ENCODE measurements at places on chromosomes 1 and 21.
A peak's percentile ranks its signal among the peaks of the same experiment; 100 is the strongest.

GRCh38 chr1:66540434-66541032 lies 6.6 kb downstream of the SGIP1 start:
- DNase-seq = no peak

GRCh38 chr1:94270801-94271203 lies 33.4 kb upstream of the ARHGAP29 start:
- no peak for DNase-seq

GRCh38 chr1:202106340-202107254 lies 16.1 kb upstream of the GPR37L1 start:
- DNase-seq = no peak

- DNase-seq = no peak
Measured at GRCh38 chr1:172936088-172936645, 114.6 kb downstream of the TNFSF18 start.

DNA sequence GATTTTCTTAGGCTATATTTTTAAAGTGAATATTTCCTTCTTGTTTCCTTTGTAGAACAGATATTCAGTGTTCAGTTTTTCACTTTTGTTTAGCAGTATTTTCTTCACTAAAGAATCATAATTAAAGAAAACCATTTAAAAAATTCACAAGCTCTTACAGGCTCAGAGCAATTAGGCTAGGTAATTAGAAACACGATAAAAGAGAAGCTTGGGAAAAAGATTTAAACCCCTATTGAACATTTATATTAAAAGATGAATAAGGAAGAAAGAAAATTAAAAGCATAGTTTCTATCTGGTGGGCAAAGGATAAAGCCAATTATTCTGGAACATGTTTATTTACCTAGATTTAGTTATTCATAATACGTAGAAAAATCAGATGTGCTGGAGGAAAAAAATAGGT lies 942.6 kb downstream of the PLA2G4A start:
- DNase-seq = no peak

DNA sequence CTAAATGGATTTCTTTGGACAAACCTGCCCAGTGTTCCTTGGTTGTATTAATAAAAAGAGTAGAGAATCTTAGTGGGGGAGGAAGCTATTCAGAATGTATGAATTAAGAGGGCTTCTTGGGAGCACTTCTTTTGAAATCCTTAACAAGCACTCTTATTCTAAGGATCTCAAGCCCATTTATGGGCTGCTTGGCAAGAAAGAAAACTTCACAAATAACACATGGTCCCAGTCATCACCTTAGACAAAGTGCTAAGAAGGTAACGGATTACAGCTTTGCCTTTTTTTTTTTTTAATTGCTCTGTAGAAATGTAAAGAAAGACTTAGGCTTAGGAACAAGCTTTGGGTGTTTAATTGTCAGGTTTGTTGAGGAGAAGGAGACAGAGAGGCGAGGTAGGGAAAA lies 76.6 kb upstream of the IPO9 start:
- no peak for DNase-seq

DNA sequence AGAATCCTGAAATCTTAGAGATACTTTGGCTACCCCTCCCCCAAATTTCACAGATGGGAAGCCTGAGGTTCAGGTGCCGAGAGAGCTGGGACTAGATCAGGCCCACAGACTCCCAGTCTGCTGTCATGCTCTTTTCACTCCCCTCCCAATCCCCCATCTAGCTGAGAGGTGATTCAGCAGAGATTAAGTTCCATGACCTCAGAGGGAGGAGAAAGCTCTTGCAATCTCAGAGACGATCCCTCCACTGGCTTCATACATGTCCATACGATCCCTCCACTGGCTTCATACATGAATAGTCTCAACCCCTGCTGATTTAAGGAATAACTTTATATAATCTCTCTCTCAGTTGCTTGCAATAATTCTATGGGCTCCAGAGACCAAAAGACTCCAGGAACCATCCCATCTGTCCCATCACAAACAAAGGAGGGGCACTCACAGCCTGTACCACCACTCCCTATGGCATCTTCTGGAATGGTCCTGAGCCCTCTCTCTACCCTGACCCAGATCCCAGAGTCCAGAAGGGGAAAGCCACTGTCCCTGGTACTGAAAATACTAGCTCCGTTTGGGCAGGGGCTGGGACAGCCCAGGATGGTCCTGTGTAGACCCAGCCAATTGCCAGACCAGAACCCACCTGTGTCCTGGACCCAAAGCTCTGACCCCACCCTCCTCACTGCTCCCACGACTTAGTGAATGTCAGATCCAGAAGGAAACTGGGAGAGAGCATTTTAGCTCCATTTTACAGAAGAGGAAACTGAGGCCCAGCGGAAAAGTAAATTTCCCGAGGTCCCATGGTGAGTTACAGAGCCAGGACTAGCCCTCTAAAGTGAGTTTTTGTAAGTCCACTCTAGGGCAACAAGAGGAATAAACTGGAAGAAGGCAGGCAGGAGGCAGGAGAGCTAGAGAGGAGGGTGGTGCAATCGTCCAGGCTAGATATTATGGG lies 27.1 kb downstream of the RIMS3 start:
- no peak for DNase-seq

DNA sequence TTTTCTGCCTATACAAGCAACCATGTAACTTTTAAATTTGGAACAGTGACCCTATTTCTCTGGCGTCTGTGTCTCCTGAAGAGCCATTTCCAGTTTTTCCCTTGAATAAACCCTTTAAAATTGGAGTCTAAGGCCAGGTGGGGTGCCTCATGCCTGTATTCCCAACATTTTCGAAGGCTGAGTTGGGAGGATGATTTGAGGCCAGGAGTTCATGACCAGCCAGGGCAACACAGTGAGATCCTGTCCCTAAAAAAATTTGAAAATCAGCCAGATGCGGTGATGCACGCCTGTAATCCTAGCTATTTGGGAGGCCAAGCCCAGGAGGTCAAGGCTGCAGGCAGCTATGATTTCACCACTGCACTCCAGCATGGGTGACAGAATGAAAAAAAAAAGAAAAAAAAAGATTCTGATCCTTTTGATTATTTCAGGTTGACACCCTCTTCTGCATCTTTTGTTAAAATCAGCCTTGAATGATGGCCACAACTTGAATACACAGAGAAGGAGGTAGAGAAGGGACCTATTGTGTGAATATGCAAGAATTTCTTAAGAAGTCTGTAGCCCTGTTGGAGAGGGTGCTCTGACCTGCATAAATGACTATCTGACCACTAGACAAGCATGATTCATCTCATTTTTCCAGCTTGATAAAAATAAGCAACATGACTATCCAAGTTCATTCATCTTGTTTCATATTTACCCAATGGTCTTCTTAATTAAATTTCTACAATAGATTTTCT lies 40.2 kb upstream of the PARP1 start:
- no peak for DNase-seq

GRCh38 chr1:227778401-227778947 lies 37.0 kb upstream of the PRSS38 start:
- DNase-seq = no peak

DNA sequence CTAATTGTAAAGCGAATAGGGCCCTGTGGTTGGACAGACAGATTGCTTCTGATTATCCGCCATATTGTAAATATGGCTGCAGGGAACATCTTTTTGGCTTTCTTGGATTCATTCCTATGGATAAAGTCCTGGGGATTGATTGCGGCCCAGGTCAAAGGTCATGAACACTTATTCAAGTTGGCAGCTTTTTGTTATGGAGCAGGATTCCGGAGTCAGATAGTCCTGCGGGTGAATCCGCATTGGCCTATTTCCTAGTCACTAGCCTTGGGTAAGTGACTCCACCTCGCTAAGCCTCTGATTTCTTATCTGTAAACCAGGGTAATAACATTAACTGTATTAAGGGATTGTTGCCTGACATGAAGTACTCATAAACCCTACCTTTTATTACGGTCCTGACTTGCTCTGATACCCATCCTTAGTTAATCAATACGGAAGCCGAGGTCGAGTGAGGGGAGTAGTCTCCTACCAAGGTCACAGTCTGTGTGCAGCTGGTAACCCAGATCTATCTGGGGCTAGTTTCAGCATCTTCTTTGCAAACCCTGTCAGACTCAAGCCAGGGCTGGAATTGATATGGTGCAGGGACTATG lies 31.7 kb downstream of the EDN2 start:
- no peak for DNase-seq

DNA sequence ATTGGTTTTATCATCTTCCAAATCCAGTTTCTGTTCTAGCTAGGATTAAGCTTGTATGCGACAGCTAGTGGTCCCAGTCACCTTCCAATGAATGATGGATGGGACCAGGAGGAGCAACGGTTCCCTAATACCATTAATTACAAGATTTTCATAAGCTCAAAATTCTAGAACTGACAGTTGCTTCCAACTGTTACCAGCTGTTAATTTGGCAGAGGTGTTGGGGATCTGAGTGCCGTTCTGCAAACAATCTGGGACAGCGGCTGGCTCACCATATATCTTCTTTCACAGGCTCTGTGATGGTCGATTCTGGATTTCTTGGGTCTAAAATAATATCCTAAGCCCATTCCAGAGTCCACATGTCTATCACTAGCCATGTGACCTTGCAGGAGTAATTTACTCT lies 34.5 kb upstream of the RALGPS2 start:
- no peak for DNase-seq

- DNase-seq = no peak
Measured at GRCh38 chr1:226581650-226582330, 33.2 kb downstream of the STUM start.

GRCh38 chr1:36222481-36223380 lies 1.5 kb upstream of the THRAP3 start:
- DNase-seq = no peak

DNA sequence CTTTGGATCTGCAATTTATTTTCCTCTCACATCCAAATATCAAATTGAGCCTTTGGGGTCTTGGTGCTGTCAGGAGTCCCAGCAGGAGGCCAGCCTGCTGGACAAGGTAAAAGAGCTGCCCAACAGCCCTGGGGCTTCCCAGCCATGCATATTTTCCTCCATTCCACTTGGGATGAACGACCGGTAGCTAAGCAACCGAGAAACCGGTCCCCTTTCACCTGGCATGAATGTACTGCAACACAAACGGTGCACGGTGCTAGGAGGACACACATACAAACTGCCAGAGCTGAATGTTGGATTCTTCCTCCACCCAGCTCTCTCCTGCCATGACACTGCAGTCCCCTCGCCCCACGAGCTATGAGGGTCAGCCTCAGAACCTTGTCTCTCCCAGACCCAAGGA lies 42.7 kb downstream of the BCAR3 start:
- DNase-seq = no peak

GRCh38 chr1:31815752-31816500 lies at the start of gene SPOCD1:
Gene SPOCD1 (minus strand): TSS chr1:31816022. CDS start chr1:31815333, 689 bp downstream.
- peak; percentile 4 for DNase-seq

- no peak for DNase-seq
Measured at GRCh38 chr1:151839457-151840403, at the start of gene C2CD4D. Gene C2CD4D (minus strand): TSS chr1:151839820. CDS start chr1:151838989, 831 bp downstream.

DNA sequence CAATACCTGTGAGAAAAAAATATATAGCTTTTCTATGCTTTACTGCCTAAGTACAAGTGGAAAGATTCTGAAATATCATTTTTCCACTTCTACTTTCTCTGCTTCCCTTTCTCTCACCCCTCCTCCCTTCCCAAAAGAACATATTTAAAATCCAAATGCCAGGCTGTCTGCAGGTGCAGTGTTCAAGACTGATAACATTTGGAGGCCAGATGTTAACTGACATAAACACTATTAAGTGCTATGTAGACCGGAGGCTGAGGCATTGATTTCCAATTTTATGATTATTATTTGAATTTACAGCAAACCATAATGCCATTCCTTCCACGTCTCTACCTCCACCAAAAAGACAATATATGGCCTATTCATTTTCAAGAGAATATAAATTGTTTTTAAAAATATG lies 296.9 kb upstream of the SGIP1 start:
- no peak for DNase-seq

GRCh38 chr1:101474039-101474665 lies 237.3 kb downstream of the S1PR1 start:
- no peak for DNase-seq

DNA sequence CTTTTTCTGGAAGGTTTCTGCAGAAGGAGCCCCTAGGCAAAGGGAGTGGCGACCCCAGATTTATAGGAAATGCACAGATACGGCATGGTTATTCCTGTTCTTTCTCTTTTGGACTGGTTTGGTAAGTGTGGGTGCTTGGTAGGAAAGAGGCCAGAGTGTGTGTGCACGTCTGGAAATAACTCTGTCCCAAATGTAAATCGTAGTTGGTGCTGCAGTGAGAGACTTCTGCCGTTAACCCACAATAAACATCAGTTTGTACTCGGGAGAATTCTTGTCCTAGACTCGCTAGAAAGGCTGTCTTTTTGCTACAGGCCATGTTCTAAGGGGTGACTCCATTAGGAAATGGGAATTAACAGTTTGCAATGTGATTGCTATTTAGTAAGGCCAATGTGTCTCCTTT lies 779 bp downstream of the SLC44A3 start:
- DNase-seq = no peak

GRCh38 chr1:151604291-151604690 lies 7.6 kb upstream of the SNX27 start:
- no peak for DNase-seq

DNA sequence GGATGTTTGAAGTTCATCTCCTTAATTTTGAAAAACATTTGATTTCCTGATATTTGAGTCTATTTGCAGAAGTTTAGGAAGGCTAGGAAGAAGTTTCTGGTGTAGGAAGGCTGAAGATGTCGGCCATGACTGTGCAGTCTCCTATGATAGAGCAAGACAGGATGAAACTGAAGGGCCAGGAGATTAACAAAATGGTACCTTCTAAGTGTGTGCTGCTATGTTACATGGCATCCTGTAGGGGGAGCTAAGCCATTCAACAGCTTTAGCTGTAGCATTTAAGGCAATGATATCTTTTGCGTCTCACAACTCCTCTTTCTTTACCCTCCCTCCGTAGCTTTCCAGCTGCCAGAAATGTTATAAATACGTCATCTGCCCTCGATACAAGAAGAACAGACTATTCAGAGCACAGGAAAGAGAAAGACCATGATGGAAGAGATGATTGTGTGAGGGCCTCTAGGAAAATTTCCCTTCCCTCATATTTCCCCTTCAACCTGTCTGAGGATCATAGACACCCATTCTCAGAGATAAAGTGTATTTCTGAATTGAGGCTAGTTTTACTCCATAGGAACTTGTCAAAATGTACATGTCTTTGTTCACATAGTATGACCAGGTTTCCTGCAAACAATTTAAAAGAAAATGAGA lies 61.1 kb downstream of the XCL1 start:
- DNase-seq = no peak

DNA sequence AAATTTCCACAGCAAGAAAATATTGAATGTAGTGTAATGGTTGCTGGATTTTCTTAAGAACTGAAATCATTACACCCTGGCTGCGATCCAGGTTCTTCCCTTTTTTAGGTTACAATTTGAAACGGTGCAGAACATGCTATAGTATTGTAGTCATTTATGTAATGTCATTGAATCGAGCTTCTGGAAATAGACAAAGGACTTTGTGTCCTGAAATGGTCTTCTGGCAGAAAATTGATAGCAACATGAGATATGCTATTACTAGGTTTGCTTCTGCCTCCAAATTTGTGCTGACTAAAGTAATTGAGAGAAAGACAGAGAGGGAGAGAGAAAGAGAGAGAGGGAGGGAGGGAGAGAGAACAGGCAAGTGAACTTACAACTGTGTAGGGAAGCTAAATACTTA lies 146.2 kb upstream of the NFIA start:
- no peak for DNase-seq

- DNase-seq = no peak
Measured at GRCh38 chr1:54221867-54222484, 22.0 kb downstream of the MRPL37 start.
